ENCODE measurements at places on chromosomes 16 and 17.
A peak's percentile ranks its signal among the peaks of the same experiment; 100 is the strongest.

DNA sequence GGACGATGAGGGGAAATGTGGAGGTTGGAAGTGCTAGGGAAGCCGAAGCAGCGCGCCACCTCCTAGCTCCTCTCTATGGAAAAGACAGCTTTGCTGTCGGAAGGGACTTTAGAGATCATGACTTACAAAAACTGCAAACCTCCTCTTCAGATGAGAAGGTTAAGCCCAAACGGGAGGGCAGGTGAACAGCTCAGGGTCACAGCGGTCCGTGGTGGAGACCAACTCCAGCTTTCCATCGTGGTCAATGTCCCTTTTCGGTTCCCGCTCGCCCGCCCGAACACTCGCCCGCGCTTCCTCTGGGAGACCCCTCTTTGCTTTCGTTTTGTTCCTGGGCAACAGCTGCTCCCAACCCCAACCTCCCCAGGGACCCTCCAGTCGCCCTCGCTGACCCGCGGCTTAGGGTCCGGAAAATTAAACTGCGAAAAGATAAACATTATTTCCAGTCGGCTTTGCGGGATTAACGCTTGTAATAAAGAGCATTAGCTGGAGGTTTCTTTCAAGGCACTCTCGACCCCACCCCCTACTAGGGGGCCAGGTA lies 7.7 kb downstream of the IRX6 start:
- DNase-seq, result no peak

GRCh38 chr16:88473666-88474534 lies 20.8 kb downstream of the ZFPM1 start:
- no peak for DNase-seq

DNA sequence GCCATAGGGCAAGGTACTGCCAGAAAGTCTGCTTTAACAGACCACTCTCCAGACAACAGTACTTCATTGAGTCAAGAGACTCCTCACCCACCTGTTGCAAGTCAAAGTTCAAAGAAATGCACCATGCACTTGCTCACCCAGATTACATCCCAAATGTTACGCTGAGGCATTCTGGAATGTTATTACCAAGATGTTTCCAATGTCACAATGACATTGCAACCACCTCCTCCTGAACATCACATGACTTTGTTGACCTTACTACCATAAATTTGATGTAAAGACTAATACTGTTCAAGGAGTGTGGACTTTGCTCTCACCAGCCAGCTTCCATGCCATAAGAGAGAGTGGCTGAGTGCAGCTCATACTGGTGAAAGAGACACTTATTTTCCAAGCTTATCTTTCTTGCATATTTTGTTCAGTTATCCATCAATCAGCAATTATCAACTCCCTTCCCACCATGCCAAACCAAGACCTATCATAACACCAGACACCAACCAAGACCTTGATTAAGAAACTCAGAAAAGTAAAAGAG lies 58.5 kb upstream of the BCAR1 start:
- DNase-seq, result no peak

DNA sequence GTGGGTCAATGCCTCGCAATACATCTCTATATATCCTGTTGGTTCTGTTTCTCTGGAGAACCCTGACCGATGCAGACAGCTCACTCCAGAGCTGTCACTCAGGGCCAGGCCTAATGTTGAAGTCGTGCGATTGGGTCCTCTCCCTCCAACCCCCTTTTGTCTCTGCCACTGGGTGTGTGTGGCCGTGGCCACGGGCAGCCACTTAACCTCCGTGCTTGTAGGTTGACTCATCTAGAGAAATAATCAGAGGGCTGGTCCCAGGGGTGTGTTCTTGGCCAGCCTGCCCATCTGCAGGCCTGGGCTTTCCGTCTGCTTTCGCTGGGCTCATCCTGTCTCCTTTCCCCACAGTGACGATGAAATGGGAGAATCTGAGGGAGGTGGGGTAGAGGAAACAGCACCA lies 7.4 kb downstream of the ADAD2 start:
- DNase-seq, result no peak

DNA sequence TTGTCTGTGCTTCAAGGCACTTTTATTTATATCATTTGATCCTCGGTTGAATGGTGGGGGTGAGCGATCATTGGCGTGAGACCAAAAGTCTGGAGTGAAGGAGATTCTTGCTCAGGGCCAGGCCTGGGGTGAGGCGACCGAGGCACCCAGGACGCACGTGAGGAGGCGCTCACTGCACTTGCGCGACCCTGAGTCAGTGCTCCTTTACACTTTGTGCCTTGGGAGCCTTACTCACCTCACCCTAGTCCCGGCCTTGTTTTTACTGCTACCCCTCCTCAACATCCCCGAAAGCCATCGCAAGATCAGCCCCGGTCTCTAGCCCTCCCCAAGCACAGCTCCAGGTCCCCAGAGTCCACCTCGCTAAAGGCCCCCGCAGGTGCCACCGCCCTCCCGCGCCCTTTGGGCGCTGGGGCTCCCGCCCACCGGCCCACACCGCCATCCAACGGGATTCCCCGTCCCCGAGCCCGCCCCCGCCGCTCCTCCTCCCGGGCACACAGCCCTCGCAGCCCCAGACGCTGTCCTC lies 496 bp downstream of the EZH1 start:
- DNase-seq, result peak; percentile 32

- no peak for DNase-seq
Observed at GRCh38 chr17:77354670-77355455, 214.1 kb downstream of the SEC14L1 start.

- no peak for DNase-seq
Observed at GRCh38 chr17:61486135-61487120, 34.2 kb downstream of the TBX4 start.

GRCh38 chr17:64309021-64309420 lies 46.0 kb upstream of the TEX2 start:
- DNase-seq, result no peak

GRCh38 chr17:83149029-83149725 lies 69.8 kb downstream of the METRNL start:
- no peak for DNase-seq

- no peak for DNase-seq
Observed at GRCh38 chr16:46812781-46813540, 18.0 kb downstream of the C16orf87 start.

DNA sequence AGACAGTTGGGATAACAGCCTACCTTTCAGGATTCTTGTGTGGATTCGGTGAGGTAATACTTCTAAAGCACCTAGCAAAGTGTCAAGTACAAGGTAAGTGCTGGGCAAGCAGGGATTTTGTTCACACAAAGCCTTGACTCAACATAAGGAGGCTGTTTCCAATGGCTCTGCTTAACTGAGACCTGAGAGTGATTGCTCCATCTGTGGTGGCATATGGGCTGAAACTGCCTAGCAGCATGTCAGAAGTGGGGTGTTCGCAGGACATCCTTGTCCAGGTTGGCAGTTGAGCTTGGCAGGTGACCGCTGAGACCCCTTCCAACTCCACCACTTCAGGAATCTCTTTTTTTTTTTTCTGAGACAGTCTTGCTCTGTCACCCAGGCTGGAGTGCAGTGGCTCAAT lies 19.8 kb downstream of the IL4R start:
- DNase-seq, result no peak

DNA sequence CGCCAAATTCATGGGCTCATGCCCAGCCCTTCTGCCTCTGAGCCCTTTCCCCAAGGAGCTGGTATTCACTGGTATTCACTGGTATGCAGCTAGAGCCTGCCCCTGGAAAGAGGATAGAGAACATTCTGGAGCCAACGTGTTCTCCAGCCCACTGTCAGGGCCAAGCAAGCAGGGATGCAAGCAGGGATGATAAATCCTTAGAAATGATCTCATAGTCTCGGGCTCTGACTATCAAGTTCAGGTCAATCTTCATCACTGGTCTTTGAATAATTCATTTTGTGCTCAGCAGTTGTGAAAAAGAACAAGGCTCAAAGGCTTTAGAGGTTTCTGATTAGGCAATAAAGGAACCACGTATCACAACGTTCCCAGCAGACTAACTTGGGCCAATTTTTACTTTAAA lies 57.3 kb downstream of the CACNG5 start:
- DNase-seq, result no peak

- DNase-seq, result no peak
Observed at GRCh38 chr17:75181110-75181509, 1.6 kb downstream of the SUMO2 start.

DNA sequence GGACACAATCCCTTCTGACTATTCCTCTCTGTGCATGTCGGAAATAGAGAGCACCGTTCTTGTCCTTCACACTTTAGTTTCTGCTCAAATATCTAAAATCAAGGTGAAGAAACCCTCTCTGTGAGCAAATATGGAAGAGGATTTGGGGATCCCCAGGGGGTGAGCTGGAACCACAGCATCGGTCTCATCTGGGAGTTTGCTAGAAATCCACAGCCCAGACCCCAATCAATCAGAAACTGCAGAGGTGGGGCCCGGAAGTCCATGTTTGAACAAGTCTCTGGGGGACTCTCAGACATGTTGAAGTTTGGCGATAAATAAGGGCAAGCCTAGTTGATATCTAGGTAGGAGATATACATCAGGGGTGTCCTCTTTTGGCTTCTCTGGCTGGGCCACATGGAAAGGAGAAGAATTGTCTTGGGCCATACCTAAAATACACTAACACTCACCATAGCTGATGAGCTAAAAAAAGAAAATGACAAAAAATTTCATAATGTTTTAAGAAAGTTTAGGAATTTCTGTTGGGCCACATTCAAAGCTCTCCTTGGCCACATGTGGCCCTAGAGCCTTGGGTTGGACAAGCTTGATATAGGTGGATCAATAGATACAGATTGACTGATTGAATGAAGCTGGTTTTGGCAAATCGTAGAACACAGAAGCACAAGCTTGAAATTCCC lies 168.0 kb upstream of the FOXF1 start:
- no peak for DNase-seq

DNA sequence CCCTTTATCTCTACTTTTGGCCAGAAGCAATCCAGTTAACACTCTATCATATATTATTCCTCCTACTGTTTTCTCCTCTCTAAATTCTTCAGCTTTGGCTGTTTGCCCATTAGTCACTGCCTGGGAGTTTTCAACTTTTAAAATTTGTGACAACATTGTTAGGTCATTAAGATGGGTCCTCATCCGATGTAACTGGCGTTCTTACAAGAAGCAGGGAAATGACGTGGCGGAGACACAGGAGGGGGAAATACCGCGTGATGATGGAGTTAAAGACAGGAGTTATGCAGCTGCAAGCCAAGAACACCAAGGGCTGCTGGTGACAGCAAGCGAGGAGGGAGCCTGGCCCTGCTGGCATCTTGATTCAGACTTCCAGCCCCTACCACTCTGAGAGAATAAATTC lies 34.8 kb upstream of the CPHXL start:
- DNase-seq, result no peak

- peak; percentile 76 for DNase-seq
Observed at GRCh38 chr17:29617481-29618271, 5.0 kb downstream of the CORO6 start.

DNA sequence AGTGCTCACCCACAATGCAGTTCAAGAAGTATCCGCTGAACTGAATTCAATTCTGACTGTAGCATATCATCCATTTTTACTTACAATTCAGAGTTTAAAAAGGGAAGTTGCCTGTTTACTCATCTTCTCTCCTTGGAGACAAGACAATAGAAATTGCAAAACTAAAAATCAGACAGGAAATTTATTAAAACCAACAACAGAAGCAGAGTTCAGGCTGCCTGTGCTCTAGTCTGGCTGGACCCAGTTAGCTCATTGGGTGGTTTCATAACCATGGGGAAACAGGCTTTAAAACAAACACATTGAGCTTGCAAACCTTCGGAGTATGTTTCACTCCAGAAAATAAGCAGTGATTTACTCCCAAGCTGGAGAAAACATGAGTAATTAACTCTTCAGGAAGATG lies 321.4 kb downstream of the GRIN2A start:
- no peak for DNase-seq

- DNase-seq, result no peak
Observed at GRCh38 chr17:40445751-40446468, 2.7 kb downstream of the IGFBP4 start.

GRCh38 chr17:47741109-47741792 lies 8.2 kb downstream of the TBX21 start:
- no peak for DNase-seq

- no peak for DNase-seq
Observed at GRCh38 chr16:85480727-85481101, 132.4 kb upstream of the GSE1 start.

GRCh38 chr17:42068979-42069378 lies 18.6 kb upstream of the C17orf113 start:
- DNase-seq, result no peak

GRCh38 chr17:64232466-64233262 lies 30.4 kb downstream of the TEX2 start:
- no peak for DNase-seq

GRCh38 chr17:60640503-60640902 lies 37.1 kb upstream of the BCAS3 start:
- no peak for DNase-seq

DNA sequence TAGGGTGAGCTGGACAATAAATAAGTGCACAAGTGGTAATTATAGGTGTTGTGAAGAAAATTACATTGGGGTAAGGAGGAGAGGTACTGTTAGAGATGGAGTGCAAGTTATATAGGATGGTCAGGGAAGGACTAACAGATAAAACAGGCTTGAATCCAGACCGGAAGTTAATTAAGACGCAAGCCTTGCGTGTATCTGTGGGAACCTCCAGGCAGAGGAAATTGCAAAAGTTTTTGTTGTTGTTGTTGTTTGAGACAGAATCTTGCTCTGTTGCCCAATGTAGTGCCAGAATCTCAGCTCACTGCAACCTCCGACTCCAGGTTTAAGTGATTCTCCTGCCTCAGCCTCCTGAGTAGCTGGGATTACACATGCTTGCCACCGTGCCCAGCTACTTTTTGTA lies 2.4 kb upstream of the ZNF18 start:
- no peak for DNase-seq

- no peak for DNase-seq
Observed at GRCh38 chr17:27623614-27624013, 7.4 kb upstream of the LGALS9 start.

DNA sequence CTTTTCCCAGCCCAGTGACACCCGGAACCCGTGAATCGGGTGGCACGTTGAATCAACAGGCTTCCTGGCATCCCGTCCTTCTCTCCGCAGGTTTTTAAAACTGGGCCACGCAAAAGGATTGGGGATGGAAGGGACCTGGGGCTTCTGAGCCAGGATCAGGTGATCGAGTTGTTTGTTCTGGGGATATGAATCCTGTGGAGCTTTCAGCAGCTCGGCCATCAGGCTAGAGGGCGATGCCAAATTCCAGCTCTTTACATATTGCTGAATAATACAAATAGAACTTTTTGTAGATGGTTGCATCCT lies 473 bp downstream of the SUPT6H start:
- no peak for DNase-seq

- DNase-seq, result no peak
Observed at GRCh38 chr16:60404401-60404800, 1631.8 kb downstream of the CDH8 start.

- no peak for DNase-seq
Observed at GRCh38 chr17:20059728-20060188, 50.6 kb downstream of the SPECC1 start.

- DNase-seq, result no peak
Observed at GRCh38 chr17:51229889-51230288, 30.0 kb downstream of the MBTD1 start.

- DNase-seq, result no peak
Observed at GRCh38 chr16:80300876-80301275, 239.9 kb upstream of the DYNLRB2 start.

- no peak for DNase-seq
Observed at GRCh38 chr16:69566981-69567680, 1.4 kb downstream of the NFAT5 start.

- no peak for DNase-seq
Observed at GRCh38 chr17:66966704-66967418, 2.4 kb downstream of the CACNG4 start.

All from stimulated activated CD8-positive, alpha-beta memory T cell treated with anti-CD3 and anti-CD28 coated beads, Interleukin-7, amount 100 ng/mL, for 1 hour (primary cell).